ENCODE measurements at places on chromosomes 16 and 17. TPM values are rescaled to one million over a fixed set of nuclear protein-coding genes. Genes with fewer than 3 reads are reported as not detected.

Gene SOST
- total RNA-seq, result not detected

DNA sequence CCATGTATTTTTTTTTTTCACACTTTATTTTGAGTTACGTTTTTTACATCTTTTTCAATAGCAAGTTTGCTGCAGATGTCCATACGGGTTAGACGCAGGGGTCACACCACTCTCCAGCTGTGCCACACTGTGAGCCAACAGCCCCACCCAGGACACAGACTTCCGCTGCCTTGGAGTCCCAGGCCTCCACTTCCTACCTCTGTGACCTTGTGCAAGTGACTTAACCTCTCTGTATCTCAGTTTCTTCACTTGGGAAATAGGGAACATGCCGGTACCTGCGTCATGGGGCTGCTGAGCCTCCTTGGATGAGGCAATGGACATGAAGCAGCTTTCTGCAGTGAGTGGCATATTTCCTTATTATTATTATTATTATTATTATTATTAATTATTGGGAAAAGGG is 3.3 kb upstream of the PITPNA start:
- DNase-seq, result no peak

GRCh38 chr17:12388226-12388625 is 277.5 kb upstream of the MYOCD start:
- DNase-seq, result no peak

DNA sequence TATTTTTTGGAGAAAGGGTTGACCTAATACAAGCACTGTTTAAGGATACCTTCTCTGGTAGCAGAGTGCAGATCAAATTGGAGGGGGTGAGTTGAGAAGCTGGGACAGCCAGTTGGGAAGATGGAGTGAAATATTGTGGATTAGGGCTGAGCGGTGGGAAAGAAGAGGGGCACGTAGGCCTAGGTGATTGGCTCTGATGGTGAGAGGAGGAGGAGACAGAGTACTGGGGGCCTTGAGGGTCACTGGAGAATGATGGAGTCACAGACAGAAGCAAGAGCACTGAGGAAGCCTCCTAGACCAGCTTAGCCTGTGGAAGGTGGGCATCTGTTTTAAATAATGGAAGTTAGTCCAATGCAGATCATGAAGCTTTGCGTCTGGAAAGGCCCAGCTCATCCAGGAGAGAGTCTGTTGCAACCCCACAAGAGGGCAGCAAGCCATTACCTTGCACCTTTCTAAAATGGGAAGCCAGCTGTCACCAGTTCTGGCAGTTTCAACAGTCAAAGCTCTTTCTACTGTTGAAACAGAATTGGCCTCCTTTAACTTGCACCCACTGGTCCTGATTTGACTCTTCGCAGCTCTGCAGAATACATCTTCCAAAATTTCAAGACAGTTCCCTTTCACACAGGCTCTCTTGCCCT is 11.8 kb downstream of the SLC9A5 start:
- peak; percentile 60 for DNase-seq

Data from LHCN-M2 (cell line).